HS-27A (cell line): ENCODE measurements at places on chromosomes 7 and 10.

DNA sequence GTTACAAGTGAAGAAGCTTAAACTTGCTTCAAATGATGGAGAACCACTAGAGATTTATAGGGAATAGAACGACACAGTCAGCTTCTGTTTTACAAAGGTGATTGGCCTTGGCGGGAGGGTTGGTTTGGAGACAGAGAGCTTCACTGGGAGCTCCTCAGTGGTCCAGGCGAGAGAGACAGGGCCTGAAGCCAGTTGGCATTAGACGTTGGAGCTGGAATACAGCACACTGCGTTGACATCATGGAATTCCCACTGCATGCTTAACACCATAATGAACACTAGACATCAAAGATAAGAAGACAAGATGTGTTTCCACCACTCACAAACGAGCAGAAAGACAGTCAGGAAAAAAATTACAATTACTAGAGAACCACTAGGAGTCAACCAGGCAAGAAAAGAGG, 67.8 kb downstream of the TBXAS1 start:
- DNase-seq = no peak

GRCh38 chr7:5421714-5422395, 1.8 kb downstream of the TNRC18 start:
- no peak for DNase-seq

- DNase-seq = no peak
These were observed 276.2 kb downstream of the USP6NL start for GRCh38 chr10:11335167-11335652.

DNA sequence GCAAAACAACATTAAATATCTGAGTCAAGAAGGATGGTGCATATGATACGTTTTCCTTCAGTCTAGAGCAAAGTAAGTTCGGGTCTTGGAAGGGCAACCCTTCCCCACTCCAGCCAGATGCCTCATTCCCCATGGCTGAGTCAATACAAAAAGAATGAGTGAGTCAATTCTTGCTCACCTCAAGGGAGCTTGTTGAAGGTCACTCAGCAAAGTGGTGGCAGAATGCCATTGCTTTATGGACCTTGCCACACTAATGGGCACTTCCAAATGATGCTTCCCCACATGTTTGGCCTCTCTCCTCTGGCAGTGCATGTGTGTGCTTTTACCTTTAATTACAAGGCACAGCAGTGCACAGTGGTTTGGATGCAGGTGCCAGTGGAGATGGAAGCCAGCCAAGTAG, 296.5 kb downstream of the SORCS3 start:
- DNase-seq = peak; percentile 68

GRCh38 chr7:33053721-33054120, 8.9 kb downstream of the NT5C3A start:
- DNase-seq = no peak

- no peak for DNase-seq
These were observed 143.5 kb downstream of the ADCY1 start for GRCh38 chr7:45717537-45718235.

- no peak for DNase-seq
These were observed 224.5 kb upstream of the GLI3 start for GRCh38 chr7:42461537-42461936.

DNA sequence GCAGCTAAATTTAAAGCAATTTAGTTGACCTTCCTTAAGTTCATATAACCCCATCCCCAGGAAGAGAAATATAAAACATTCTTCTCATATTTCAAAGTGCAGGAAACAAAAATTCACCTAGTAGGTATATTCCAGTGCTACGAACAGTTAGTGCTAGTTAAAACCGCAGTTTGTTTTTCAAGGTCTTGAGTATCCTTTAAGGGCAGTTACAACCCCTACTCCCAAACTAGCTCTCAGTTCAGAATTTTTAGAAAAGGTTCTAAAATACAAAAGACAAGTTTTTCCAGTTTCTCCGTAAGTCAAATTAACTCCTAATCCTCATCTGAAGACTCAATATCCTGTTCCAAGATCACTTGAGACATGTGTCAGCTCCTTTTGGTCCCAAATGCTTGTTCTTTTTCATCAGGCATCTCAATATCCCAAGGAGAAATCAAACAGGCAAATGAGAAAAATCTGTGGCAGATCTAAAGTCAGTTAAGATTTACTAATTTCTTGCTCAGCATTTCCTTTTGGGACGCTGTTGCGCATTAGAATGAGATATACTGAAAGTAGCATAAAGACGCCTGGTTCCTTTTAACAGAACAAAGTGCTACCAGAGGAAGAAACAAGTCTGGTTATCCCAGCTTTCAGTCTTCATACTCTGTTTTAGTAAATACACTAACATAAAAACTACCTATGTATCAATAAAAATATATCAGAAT, 51.8 kb downstream of the ARHGAP12 start:
- DNase-seq = no peak

DNA sequence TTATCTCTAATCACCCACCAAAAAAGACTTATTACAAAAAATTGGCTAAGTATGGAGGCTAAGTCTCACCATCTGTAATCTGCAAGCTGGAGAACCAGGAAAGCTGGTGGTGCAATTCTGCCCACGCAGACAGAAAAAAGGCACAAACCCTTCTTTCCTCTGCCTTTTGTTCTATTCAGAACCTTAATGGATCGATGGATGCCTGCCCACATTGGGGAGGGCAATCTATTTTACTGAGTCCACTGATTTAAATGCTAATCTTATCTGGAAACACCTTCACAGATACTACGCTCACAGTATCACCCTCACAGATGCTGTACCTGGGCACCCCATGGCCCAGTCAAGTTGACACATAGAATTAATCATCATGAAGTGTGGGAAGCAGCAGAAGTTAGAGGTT, 10.2 kb downstream of the IGFBP3 start:
- no peak for DNase-seq
